Smooth muscle cell of the brain vasculature (primary cell): ENCODE measurements at places on chromosomes 4 and X.

GRCh38 chrX:48894891-48895290, 2.7 kb downstream of the TIMM17B start:
- DNase-seq: no peak

DNA sequence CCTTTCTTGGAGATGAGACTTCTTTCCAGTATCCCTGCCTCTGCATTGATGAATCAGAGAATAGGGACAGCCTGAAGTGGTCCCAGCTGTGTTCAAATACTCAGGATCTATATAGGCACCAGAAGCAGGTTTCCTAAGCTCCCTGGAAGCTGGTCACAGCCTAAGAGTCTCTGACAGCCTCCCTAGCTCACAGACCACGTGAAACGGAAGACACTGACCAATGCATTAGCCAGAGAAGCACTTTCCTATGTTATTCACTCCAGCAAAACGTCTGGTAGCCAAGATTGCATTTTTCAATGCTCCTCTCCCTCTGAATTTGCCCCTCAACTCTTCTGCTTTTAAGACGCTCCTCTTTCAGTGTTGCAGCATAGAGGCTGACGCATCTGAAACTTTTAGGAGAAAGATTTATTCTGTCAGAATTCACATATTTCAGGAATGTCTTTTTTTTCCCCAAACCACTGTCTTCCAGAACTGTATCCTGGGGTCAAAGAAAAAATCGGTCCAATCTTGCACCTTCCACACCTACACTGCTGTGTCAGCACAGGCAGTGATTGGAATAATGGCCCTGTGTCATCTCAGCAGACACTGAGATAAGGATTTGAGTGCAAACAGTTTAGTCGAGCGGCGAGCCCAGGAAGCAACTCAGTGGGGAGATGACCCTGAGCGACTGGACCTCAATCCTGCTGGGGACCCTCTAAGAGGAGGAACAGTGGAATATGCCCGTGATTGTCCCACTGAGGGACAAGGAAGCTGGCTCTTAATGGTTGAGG, 109.4 kb downstream of the SMIM20 start:
- no peak for DNase-seq

GRCh38 chr4:139472852-139473251, 18.9 kb downstream of the RAB33B start:
- no peak for DNase-seq

DNA sequence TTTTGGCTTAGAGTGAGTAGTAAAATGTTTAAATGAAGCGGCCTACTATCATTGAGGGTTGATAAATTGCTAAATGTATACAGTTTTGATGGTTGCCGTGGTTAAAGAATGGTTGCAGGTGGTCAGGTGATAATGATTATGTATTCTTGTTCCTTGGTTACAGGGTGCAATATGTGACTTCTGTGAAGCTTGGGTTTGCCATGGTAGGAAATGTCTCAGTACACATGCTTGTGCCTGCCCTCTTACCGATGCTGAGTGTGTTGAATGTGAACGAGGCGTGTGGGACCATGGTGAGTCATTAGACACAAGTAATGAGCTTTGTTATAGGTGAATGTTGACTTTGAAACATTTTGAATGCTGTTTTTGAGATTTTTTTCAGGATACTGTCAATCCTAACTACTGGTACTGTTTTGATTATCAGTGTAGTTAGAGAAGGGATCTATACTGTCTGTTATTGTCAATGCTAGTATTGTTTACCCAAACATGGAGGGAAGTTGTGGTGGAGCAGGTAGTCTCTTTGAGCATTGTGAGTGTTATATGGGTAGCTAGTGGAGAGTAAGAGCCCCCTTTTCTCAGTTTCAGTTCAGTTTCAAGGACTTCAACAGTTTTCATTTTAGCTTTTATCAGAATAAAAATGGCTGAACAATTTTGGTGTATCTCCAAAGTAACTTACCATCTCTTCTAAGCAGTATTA, 8.9 kb downstream of the ZNF330 start:
- DNase-seq: no peak

DNA sequence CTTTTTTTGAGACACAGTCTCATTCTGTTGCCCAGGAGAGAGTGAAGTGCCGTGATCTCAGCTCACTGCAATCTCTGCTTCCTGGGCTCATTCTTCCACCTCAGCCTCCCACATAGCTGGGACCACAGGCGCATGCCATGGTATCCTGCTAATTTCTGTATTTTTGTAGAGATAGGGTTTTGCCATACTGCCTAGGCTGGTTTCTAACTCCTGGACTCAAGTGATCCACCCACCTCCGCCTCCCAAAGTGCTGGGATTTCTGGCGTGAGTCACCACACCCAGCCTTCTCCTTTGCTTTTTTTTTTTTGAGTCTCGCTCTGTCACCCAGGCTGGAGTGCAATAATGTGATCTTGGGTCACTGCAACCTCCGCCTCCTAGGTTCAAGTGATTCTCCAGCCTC, 94.1 kb downstream of the PDS5A start:
- DNase-seq: no peak

- DNase-seq: peak; percentile 31
These were observed 390.3 kb downstream of the SPRY1 start for GRCh38 chr4:123786920-123787319.
